Activated CD8-positive, alpha-beta memory T cell treated with anti-CD3 and anti-CD28 coated beads for 24 hours (primary cell): ENCODE measurements at places on chromosomes 3 and 15.

DNA sequence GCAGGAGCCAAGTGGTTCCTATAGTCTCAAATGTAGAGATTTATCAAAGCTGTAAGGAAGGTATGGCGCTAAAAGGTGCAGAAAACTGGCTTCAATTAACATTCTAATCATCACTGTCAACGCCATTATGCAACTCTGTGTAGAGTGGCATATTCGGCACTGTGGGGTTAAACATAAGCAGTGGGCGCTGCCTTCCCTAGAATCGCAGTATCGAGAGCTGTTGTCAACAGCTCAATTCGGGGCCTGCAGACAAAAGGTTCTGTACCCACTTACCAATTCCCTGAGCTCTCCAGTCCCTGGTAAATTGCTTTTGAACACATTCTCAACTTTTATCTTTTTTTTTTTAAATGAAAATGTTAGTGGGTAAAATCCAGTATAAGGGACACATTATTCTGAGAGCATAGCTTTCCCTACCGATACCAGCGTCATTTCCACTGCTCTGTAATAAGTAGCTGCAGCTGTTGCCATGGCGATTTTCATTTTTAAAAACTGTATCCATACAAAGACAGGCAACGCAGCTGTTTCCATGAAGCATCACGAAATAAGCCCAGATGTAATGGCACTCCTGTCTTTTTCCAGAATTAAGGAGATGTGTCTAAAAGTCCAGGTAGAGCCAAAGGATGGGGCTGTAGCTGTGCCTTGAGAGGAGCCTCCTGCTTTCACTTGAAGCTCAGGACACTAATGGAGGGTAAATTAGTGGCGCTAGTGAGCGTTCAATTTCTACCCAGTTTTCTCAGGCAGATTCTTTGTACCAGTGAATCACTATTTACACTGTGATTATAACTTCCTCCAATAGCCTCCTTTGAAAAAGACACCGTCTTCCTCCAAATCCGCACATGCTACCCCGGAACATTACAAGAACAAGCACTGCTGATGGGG is 250.3 kb downstream of the SLC9A9 start:
- DNase-seq, result no peak

GRCh38 chr3:176463610-176464009 is 733.7 kb downstream of the TBL1XR1 start:
- DNase-seq, result no peak

- no peak for DNase-seq
Observed at GRCh38 chr3:129474984-129475804, 35.2 kb downstream of the IFT122 start.

- no peak for DNase-seq
Observed at GRCh38 chr3:62718011-62718410, 157.2 kb downstream of the CADPS start.

- no peak for DNase-seq
Observed at GRCh38 chr3:31890007-31890406, 91.1 kb downstream of the OSBPL10 start.

- DNase-seq, result no peak
Observed at GRCh38 chr3:66425576-66426114, 75.2 kb downstream of the LRIG1 start.

DNA sequence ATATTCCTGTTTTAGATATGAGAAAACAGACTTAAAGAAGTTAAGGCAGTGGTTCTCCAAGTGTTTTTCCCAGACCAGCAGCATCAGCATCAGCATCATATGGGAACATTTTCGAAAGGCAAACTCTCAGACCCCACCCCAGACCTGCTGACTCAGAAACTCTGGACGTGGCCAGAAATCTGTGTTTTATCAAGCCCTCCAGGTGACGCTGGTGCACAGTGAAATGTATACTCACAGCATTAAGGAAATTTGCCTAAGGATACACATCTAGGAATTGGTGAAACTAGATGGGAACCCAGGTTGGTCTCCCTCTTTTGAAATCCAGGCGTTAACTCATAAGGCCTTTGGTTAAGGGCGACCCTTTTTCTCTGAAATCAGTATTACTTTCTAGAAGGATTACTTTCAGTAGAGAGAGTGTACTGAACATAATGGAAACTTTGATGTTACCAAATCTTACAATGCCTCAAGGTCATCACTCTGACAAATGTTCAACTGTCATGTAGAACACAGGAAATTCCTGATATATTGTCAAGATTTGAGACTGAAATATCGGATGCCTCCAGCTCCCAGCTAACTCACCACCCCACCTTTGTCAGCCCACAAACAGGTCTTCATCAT is 910.2 kb downstream of the ROBO1 start:
- DNase-seq, result no peak

DNA sequence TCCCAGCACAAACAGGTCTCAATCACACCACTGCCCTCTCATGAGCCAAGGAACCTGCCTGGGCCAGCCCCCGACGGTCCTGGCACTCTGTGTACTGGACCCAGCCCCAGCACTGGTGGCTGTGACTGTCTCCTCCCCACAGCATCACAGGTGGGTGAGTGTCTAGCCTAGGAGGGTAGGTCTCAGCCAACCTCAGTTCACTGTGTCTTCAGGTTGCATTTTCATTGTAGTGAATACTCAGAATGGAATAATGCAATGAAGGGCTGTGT is 163.4 kb upstream of the NSMCE3 start:
- no peak for DNase-seq

- DNase-seq, result no peak
Observed at GRCh38 chr15:98674336-98674735, 26.0 kb downstream of the IGF1R start.

DNA sequence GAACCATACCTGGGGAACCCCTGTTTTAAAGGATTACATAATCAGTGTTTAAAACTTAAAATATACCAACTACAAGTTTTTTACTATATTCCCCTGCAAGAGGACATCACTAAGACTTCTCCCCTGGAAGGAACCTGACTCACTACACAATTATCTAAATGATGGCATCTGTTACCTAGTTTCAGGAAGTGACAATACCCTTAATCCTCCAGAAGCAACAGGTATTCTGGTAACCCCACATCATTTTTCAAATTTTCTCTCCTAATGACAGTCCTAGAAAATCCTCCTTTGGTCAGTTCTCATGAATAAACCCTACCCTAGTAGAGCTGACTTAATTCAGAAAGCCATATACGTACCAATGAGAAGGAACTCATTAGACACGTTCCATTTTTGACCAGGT is 78.4 kb downstream of the RFX7 start:
- DNase-seq, result no peak

GRCh38 chr3:42683875-42684598 is 1.3 kb upstream of the KLHL40 start:
- no peak for DNase-seq

DNA sequence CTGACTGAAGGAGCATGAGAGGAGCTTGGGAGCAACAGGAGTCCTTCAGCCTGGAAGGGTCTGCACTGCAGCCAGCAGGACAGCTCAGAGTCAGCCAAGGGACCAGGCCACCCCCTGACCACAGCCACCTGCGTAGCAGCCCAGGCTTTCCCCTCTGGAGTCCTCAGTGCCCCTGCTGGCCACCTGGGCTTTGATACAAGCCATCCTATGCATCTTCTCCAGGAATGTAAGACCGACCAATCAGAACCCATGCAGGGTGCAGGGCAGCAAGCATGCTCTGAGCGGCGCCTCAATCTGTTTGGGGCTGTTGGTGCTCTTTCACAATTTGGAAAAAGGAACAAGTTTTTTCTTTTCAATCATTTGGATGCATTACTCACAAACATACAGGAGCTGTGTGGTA is 52.0 kb downstream of the DZIP1L start:
- DNase-seq, result no peak

DNA sequence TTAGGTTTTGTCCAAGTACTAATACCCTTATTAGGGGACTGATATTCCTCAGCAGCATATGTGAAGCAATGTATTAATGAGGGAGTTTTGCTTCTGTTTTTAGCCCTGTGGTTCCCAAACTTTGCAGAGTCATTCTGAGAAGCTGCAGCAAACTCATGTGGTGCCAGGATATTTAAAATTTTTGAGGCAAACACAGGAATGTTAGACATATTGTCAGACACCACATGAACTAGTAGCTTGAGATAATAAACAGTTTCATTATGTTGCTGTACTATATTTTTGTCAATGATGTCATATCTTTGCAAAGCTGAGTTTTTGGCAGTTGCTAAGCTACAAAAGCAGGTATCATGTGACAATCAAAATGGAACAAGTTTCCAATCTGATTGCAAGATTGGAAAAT is 36.6 kb downstream of the ATP6V1A start:
- DNase-seq, result no peak
